Gastroesophageal sphincter (tissue), 4 donors: ENCODE measurements at places on chromosomes 12 and 14. TPM values are rescaled to one million over a fixed set of nuclear protein-coding genes. Genes with fewer than 3 reads are reported as not detected.

The SRRM4 gene
- not detected for total RNA-seq

DNA sequence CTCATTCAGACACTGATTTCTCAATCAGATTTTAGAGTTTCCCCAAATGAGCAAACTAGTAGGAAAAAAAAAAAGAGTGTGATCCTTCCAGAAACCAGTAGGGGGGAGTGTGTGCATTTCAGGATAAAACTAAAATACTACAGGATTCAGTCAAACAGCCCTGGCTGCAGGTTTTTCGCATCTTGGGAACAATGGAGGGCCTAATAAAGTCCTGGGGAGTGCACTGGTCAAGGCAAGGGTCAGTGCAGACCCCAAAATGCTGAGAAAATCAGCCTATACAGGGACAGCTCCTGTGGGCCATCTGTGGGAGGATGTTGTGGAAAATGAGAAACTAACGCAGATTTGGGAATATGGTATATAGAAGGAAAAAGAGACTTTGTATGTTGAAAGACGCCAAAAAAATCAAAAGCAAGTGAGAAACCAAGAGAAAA lies 22.2 kb upstream of the ABCD4 start:
- H3K4me1 ChIP-seq: no peaks in the 10 kb centered on the region
- H3K36me3 ChIP-seq: no peaks in the 10 kb centered on the region
- H3K27ac ChIP-seq: no peak overlapping the region
- no peak overlapping the region for H3K4me3 ChIP-seq
- H3K27me3 ChIP-seq: peaks cover 34% of the 10 kb centered on the region

- no peak overlapping the region for H3K4me3 ChIP-seq
- ATAC-seq: no peak
- H3K36me3 ChIP-seq: no peaks in the 10 kb centered on the region
- H3K27ac ChIP-seq: no peak overlapping the region
- H3K27me3 ChIP-seq: no peaks in the 10 kb centered on the region
Observed at GRCh38 chr12:42187799-42188198, 43.1 kb upstream of the GXYLT1 start.

- H3K27ac ChIP-seq: no peak overlapping the region
- no peak for ATAC-seq
- H3K4me1 ChIP-seq: no peaks in the 10 kb centered on the region
- no peaks in the 10 kb centered on the region for H3K27me3 ChIP-seq
- no peak overlapping the region for H3K4me3 ChIP-seq
Observed at GRCh38 chr14:71063351-71063750, 156.1 kb downstream of the PCNX1 start.

DNA sequence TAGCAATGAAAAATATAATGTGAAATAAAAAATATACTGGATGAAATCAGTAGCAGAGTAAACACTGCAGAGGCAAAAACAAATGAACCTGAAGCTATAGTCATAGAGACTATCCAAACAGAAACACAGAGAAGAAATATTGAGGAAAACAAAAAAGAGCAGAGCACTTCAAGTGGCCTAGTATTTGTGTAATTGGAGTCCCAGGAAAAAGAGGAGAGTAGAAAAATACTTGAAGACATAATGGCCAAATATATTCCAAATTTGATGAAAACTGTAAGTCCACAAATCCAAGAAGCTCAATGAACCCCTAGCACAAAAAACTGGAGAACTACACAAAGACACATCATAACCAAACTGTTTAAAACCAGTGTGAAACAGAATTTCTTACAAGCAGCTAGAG lies 37.2 kb upstream of the CTDSP2 start:
- H3K36me3 ChIP-seq: no peaks in the 10 kb centered on the region
- no peaks in the 10 kb centered on the region for H3K27me3 ChIP-seq
- H3K4me1 ChIP-seq: peaks cover 11% of the 10 kb centered on the region

GRCh38 chr12:19128485-19128884 lies 1.0 kb upstream of the PLEKHA5 start:
- ATAC-seq: no peak
- no peaks in the 10 kb centered on the region for H3K36me3 ChIP-seq
- H3K4me1 ChIP-seq: peaks cover 2% of the 10 kb centered on the region
- H3K27ac ChIP-seq: peak overlapping the region; percentile 95

- no peaks in the 10 kb centered on the region for H3K27me3 ChIP-seq
- no peaks in the 10 kb centered on the region for H3K36me3 ChIP-seq
- no peaks in the 10 kb centered on the region for H3K4me1 ChIP-seq
- no peak overlapping the region for H3K4me3 ChIP-seq
- no peak for ATAC-seq
Observed at GRCh38 chr12:118649765-118650585, 273.6 kb downstream of the SUDS3 start.

GRCh38 chr12:52181746-52182145 lies 10.1 kb downstream of the KRT80 start:
- H3K27me3 ChIP-seq: no peaks in the 10 kb centered on the region
- H3K27ac ChIP-seq: no peak overlapping the region
- no peaks in the 10 kb centered on the region for H3K4me1 ChIP-seq
- H3K4me3 ChIP-seq: no peak overlapping the region
- no peak for ATAC-seq

GRCh38 chr14:92510972-92511371 lies 2.6 kb upstream of the RIN3 start:
- no peak for ATAC-seq
- H3K4me3 ChIP-seq: no peak overlapping the region
- H3K36me3 ChIP-seq: no peaks in the 10 kb centered on the region
- peaks cover 44% of the 10 kb centered on the region for H3K4me1 ChIP-seq

- H3K27ac ChIP-seq: no peak overlapping the region
- H3K36me3 ChIP-seq: no peaks in the 10 kb centered on the region
- no peaks in the 10 kb centered on the region for H3K27me3 ChIP-seq
- peak; percentile 89 for ATAC-seq
- H3K4me3 ChIP-seq: no peak overlapping the region
Observed at GRCh38 chr14:26966908-26967307, 369.1 kb upstream of the NOVA1 start.

DNA sequence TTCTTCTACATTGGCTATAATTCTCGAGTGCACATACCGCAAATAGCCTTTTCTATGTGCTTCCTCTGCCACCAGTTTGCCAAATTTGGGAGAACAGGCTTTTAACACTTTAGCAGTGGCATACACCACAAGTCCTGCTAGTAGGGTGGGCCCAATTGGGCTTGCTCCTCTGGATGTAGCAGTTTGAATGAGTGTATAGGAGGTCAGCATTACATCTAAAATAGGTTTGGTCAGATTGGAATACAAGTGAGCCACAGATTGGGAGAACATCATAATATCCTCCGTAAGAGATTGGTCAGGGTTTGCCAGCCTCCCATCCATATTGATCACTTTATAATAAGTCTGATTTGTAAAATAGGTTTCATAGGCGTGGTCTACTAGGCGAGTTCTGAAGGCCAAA lies 902 bp downstream of the ABCD2 start:
- H3K27me3 ChIP-seq: no peaks in the 10 kb centered on the region
- peak overlapping the region; percentile 97 for H3K4me3 ChIP-seq
- no peaks in the 10 kb centered on the region for H3K36me3 ChIP-seq
- ATAC-seq: no peak
- peaks cover 42% of the 10 kb centered on the region for H3K4me1 ChIP-seq

DNA sequence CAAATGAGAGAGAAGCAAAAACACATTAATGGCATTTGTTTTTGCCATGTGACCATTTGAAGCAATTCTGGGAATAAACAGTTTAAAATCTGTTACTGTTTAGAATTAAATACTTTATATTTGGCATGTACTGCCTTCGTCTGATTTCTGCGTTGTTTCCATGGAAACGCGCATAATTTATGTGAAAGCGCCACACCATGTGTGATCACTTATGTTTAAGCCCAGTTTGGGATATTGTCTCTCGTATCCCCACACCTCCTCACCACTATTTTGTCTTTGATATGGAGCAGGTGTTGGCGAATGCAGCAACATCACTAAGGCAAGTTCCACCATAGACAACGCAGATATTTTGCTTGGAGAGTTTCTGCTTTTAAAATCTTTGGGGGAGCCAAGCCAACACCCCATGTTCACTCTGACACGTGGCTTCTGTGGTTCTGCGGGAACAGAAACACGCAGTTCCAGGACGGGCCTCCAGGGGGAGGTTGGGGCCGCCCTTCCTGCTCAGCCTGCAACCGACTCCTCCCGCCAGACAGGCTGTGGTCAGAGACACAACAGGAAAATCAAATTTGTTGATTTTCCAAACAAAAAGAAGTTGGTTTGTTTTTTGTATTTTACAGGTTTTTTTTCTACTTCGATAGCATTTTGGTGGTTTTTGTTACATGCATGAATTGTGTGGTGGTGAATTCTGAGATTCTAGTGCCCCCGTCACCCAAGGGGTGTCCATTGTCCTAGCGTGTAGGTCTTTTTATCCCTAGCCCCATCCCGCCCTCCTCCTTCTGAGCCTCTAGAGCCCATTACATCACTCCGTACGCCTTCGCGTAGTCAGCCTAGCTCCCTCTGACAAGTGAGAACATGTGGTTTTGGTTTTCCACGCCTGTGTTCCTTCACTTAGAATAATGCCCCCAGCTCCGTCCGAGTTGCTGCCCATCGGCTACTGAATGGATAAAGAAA lies 101.9 kb upstream of the SFSWAP start:
- H3K27me3 ChIP-seq: peaks cover 84% of the 10 kb centered on the region
- H3K4me1 ChIP-seq: no peaks in the 10 kb centered on the region
- no peak overlapping the region for H3K4me3 ChIP-seq
- H3K27ac ChIP-seq: peak overlapping the region; percentile 20
- H3K36me3 ChIP-seq: no peaks in the 10 kb centered on the region

DNA sequence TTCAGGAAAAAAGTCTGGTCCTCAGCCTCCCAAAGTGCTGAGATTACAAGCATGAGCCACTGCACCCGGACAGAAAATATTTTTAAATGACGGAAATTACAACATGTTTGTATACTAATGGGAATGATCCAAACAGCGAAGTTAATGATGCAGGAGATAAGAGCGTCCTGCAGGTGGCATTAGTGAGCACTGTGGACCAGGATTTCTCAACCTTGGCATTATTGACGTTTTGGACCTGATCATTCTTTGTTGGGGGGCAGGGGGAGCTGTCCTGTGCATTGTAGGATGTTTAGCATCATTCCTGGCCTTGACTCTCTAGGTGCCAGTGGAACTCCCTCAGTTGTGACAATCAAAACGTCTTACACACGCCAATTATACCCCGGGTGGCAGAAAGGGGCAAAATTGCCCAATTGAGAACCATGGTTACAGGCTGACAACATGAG lies 34.1 kb downstream of the SCFD1 start:
- no peaks in the 10 kb centered on the region for H3K27me3 ChIP-seq
- peak; percentile 43 for ATAC-seq
- H3K4me3 ChIP-seq: no peak overlapping the region
- no peak overlapping the region for H3K27ac ChIP-seq
- no peaks in the 10 kb centered on the region for H3K36me3 ChIP-seq
- no peaks in the 10 kb centered on the region for H3K4me1 ChIP-seq

DNA sequence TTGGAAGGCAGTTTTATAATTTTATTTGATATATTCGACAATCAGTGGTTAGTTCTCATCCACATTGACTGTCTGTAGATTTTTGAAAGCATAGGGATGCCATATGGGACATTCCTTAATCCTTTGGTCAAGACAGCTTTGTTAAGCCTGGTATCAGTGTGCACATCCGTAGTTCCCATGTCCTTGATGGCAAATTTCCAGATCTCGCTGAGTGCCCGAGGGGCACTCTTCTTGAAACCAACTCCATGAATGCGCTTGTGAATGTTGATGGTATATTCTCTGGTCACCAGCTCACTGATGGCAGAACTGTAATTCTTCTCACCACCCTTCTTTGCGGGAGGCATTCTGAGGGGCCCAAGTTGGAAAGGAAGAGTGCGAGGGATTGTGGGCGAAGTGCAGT lies 6.1 kb upstream of the DENND5B start:
- no peaks in the 10 kb centered on the region for H3K4me1 ChIP-seq
- no peaks in the 10 kb centered on the region for H3K36me3 ChIP-seq
- no peaks in the 10 kb centered on the region for H3K27me3 ChIP-seq
- H3K4me3 ChIP-seq: no peak overlapping the region
- ATAC-seq: no peak
- no peak overlapping the region for H3K27ac ChIP-seq

DNA sequence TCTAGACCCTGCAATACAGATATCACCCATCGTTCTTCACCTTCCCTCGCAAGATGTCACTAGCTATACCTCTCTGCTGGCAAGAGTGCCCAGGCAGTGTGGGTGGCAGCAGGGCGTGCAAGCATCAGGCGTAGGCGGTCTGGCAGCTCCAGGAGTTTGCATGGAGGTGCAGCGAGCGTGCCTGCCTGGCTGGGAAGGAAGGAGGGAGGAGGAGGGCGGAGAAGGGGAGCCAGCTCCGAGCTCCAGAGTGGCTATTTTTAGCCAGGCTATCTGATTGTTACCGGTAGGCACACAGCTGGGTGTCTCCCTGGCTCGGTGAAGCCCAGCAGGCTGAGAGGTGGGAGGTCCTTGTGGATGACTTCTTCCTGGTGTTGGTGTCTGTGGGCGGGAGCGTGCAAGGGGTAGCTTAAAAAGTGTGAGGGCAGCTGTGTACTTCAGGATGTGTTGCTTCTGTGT lies 6.2 kb downstream of the FOXJ2 start:
- peaks cover 4% of the 10 kb centered on the region for H3K36me3 ChIP-seq
- H3K4me1 ChIP-seq: peaks cover 62% of the 10 kb centered on the region
- H3K27ac ChIP-seq: peak overlapping the region; percentile 99
- ATAC-seq: peak; percentile 81
- H3K27me3 ChIP-seq: no peaks in the 10 kb centered on the region

GRCh38 chr14:20469890-20470602 lies 840 bp downstream of the PNP start:
- peak overlapping the region; percentile 66 for H3K27ac ChIP-seq
- no peaks in the 10 kb centered on the region for H3K36me3 ChIP-seq
- H3K27me3 ChIP-seq: no peaks in the 10 kb centered on the region
- peak; percentile 65 for ATAC-seq
- peaks cover 21% of the 10 kb centered on the region for H3K4me1 ChIP-seq

DNA sequence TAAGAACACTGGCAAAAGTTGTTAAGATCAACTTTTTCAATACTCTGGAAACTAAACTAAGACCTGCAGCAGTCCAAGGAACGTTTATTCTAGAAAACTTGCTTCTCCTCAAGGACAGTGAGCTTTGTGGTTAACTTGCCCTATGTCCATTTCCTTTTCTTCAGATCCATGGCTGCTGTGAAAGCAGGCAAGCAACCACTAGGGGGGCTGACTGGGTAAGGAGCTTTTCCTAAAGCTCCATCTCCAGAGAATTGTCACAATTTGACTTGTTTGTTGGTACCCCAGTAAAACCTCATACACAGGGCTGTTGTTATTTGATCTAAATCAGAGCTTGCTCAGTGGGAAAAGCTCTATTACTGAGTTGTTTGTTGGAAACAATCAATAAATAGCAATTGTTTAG lies 10.1 kb upstream of the RPL10L start:
- no peak overlapping the region for H3K27ac ChIP-seq
- H3K4me3 ChIP-seq: no peak overlapping the region
- H3K36me3 ChIP-seq: no peaks in the 10 kb centered on the region
- H3K4me1 ChIP-seq: no peaks in the 10 kb centered on the region
- ATAC-seq: no peak

DNA sequence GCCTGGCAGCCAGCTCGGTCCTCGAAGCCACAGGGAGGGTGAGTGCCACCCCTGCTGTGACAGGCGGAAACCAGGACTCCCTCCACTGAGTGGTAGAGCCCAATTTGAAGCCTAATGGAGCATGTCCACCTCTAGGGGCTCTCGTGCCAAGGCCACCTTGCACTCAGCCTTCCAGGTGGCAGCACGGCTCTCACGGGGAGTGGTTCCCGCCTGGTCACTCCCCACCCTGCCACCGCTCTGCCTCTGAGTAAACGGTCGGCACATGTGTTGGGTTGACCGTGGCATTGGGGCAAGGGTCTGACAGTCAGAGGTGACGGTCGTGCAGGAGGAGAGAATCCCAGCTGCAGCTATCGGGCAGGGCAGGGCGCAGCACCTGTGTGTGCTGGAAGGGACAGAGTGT lies 34.8 kb downstream of the IL31 start:
- H3K4me3 ChIP-seq: no peak overlapping the region
- H3K27me3 ChIP-seq: no peaks in the 10 kb centered on the region
- H3K27ac ChIP-seq: no peak overlapping the region
